ENCODE measurements at places on chromosomes 13 and 19. TPM values are rescaled to one million over a fixed set of nuclear protein-coding genes. Genes with fewer than 3 reads are reported as not detected.

SIAH3 gene
- total RNA-seq, result not detected

SPACA7 gene
- not detected for total RNA-seq

KIR3DL1 gene
- 0.08 TPM for total RNA-seq

USHBP1 gene
- total RNA-seq, result 2.1 TPM

LSM7 gene
- 23.6 TPM for total RNA-seq

DMKN gene
- 9.4 TPM for total RNA-seq

VSIG10L gene
- total RNA-seq, result 0.75 TPM

ZNF99 gene
- 0.09 TPM for total RNA-seq

NUMBL gene
- 1.4 TPM for total RNA-seq

NCR1 gene
- total RNA-seq, result 1.8 TPM

SIX5 gene
- total RNA-seq, result 2.7 TPM

EPSTI1 gene
- total RNA-seq, result 5.3 TPM

CERS4 gene
- 65.1 TPM for total RNA-seq

DNMT1 gene
- total RNA-seq, result 19.7 TPM

LRG1 gene
- 581 TPM for total RNA-seq

DAND5 gene
- not detected for total RNA-seq

ZNF211 gene
- total RNA-seq, result 4.4 TPM

DNAAF3 gene
- 0.23 TPM for total RNA-seq

CYP2A7 gene
- not detected for total RNA-seq

IGFL1 gene
- total RNA-seq, result not detected

NPAS1 gene
- total RNA-seq, result not detected

GPR4 gene
- 0.84 TPM for total RNA-seq

TMEM150B gene
- total RNA-seq, result 3.3 TPM

ZNF677 gene
- 6.8 TPM for total RNA-seq

OVOL3 gene
- not detected for total RNA-seq

IFNL1 gene
- total RNA-seq, result not detected

CADM4 gene
- total RNA-seq, result 3.7 TPM

F10 gene
- 110 TPM for total RNA-seq

IGFLR1 gene
- 7.0 TPM for total RNA-seq

TLE2 gene
- total RNA-seq, result 9.3 TPM

FFAR1 gene
- not detected for total RNA-seq

ZNF850 gene
- 5.0 TPM for total RNA-seq

PROZ gene
- total RNA-seq, result 10.6 TPM

PLIN4 gene
- total RNA-seq, result 3.1 TPM

Measured in liver (tissue), 10 donors.